ENCODE measurements at places on chromosomes 4 and X. TPM values are rescaled to one million over a fixed set of nuclear protein-coding genes. Genes with fewer than 3 reads are reported as not detected.

Gene PDGFC
- total RNA-seq: 8.3 TPM

Gene DKK2
- total RNA-seq: 0.56 TPM

Gene TNMD
- 0.48 TPM for total RNA-seq

Gene BMX
- total RNA-seq: 1.8 TPM

Gene PAGE5
- total RNA-seq: not detected

Gene GYG2
- 12.8 TPM for total RNA-seq

Gene SLC6A14
- 0.82 TPM for total RNA-seq

Gene MAB21L2
- total RNA-seq: 2.0 TPM

Gene CHRNA9
- not detected for total RNA-seq

DNA sequence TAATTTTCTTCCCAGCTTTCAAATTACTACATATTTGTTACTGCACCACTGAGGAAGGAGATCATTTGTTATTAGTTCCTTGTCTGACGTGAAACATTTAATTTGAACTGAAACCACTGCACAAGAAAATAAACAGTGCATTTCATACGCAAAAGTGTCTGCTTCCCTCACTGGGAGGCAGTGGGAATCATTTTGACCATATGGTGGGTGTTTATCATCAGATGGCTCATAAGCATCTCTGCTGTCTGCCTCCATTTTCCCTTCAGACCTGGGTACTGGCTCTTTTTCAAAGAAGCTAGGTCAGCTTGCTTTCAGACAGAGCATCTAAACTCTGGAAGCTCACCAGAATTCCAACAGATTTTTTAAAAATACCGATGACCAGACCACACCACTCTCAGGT lies 135.2 kb downstream of the PCDH19 start:
- no peaks in the 10 kb centered on the region for H3K27me3 ChIP-seq
- H3K36me3 ChIP-seq: no peaks in the 10 kb centered on the region
- no peak overlapping the region for H3K27ac ChIP-seq
- DNase-seq: no peak
- H3K4me3 ChIP-seq: no peak overlapping the region
- no peaks in the 10 kb centered on the region for H3K4me1 ChIP-seq

GRCh38 chrX:124328765-124329164 lies 3.7 kb upstream of the TEX13D start:
- H3K4me3 ChIP-seq: no peak overlapping the region
- no peaks in the 10 kb centered on the region for H3K4me1 ChIP-seq
- H3K27me3 ChIP-seq: no peaks in the 10 kb centered on the region
- DNase-seq: no peak
- H3K36me3 ChIP-seq: no peaks in the 10 kb centered on the region

- no peaks in the 10 kb centered on the region for H3K36me3 ChIP-seq
- no peak overlapping the region for H3K27ac ChIP-seq
- H3K4me3 ChIP-seq: no peak overlapping the region
- H3K27me3 ChIP-seq: no peaks in the 10 kb centered on the region
Observed at GRCh38 chr4:56424697-56425514, 10.5 kb downstream of the PPAT start.

DNA sequence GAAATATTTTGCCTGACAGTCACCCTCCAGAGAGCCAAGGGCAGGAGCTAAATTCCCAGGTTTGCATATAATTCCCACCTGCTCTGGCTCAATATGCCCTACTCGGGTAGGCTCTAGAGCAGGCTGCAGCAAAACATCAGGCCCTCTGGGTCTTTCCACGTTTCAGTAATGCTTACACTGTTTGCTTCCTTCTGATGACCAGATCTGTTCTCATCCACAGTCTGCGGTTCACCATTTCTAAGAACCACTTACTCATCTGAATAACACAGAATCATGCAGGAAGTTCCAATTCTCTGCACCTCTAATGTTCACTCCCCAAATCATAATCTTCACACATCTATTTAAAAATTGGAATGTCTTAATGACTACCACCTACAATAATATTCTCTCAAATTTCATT lies 141.4 kb downstream of the PPP3CA start:
- DNase-seq: no peak
- H3K4me1 ChIP-seq: no peaks in the 10 kb centered on the region
- H3K27ac ChIP-seq: no peak overlapping the region
- H3K36me3 ChIP-seq: no peaks in the 10 kb centered on the region
- no peaks in the 10 kb centered on the region for H3K27me3 ChIP-seq

GRCh38 chr4:21476757-21477156 lies 471.8 kb downstream of the KCNIP4 start:
- no peaks in the 10 kb centered on the region for H3K27me3 ChIP-seq
- no peaks in the 10 kb centered on the region for H3K36me3 ChIP-seq
- DNase-seq: no peak
- no peak overlapping the region for H3K27ac ChIP-seq

GRCh38 chr4:15749001-15749400 lies 29.1 kb upstream of the CD38 start:
- H3K27ac ChIP-seq: no peak overlapping the region
- no peak for DNase-seq
- no peak overlapping the region for H3K4me3 ChIP-seq
- no peaks in the 10 kb centered on the region for H3K27me3 ChIP-seq
- no peaks in the 10 kb centered on the region for H3K36me3 ChIP-seq
- H3K4me1 ChIP-seq: no peaks in the 10 kb centered on the region

DNA sequence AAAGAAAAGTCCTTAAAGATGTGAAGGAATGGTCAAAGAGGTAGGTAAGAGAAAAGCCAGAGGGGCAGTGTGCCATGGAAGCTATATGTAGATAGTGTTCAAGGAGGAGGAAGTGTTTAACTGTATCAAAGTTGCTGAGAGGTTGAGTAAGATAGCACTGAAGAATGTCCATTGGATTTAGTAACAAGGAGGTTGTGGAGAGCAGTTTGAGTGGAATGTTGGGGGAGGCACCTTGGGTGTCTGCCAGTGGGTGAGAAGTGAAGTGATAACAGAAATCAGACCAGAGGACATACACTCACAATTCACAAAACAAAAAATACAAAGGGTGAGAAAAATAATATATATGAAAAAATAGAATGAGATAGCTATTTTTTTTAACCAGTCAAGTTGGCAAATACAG lies 121.3 kb upstream of the AMOT start:
- H3K27ac ChIP-seq: no peak overlapping the region
- no peak for DNase-seq

DNA sequence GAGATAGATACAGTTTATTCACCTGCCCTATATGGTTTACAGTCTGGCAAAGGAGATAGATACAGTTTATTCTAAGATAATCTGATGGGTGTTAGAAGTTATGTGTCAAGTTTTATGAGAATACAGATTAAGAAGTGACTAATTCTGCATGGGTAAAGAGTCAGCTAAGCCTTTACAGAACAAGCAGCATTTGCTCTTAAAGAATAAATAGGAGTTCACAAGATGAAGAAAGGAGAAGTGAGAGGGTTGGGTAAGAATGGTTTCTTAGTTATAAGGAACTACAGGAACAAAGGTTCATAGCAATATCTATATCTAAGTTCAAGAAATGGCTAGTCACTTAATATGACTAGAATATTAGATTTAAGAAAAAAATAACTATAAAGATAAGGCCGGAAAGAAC lies 47.6 kb downstream of the THOC2 start:
- no peaks in the 10 kb centered on the region for H3K27me3 ChIP-seq
- no peak for DNase-seq
- H3K4me1 ChIP-seq: no peaks in the 10 kb centered on the region
- no peaks in the 10 kb centered on the region for H3K36me3 ChIP-seq

DNA sequence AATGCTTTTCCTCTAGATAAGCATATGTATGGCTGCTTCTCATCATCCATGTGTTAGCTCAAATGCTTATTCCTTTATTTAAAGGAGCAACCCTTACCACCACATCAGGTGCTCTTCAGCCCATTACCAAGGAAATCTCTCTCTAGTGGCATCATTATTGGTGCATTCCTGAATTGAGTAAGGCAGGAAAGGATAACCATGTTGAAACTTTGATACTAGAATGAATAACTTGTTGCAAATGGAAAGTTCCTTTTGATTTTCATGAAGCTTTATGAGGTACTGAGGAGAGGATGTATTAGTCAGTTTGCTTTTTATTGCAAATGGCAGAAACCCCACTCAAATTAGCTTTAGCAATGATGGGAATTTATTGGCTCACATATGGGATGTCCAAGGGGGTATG lies 212.3 kb upstream of the FGF13 start:
- no peaks in the 10 kb centered on the region for H3K4me1 ChIP-seq
- no peak overlapping the region for H3K27ac ChIP-seq
- no peak overlapping the region for H3K4me3 ChIP-seq
- no peaks in the 10 kb centered on the region for H3K36me3 ChIP-seq
- no peaks in the 10 kb centered on the region for H3K27me3 ChIP-seq

GRCh38 chr4:118842055-118842454 lies 6.1 kb upstream of the SEC24D start:
- H3K4me3 ChIP-seq: no peak overlapping the region
- no peaks in the 10 kb centered on the region for H3K4me1 ChIP-seq
- no peak for DNase-seq
- H3K36me3 ChIP-seq: no peaks in the 10 kb centered on the region

GRCh38 chr4:143021384-143021783 lies 163.3 kb upstream of the USP38 start:
- no peak for DNase-seq
- H3K27ac ChIP-seq: no peak overlapping the region
- no peaks in the 10 kb centered on the region for H3K27me3 ChIP-seq

GRCh38 chr4:128452415-128452814 lies 164.8 kb upstream of the PGRMC2 start:
- H3K27me3 ChIP-seq: no peaks in the 10 kb centered on the region
- DNase-seq: no peak

DNA sequence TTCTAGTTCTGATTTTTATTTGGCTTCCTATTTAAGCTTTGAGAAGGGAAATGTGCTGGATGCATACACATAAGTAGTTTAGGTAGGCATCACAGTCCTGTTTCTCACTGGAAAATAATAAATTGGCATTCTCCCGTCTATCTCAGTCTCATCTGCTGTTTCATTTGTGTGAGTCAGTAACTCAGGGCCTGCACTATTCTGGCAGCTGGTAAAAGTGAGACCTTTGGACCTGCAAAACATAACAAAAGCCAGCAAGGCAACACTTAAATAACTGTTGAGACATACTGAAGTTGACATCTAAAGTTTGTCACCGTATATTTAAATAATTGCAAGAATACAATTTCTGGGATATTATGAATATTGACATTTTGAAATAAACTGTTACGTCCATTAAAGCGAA lies 8.6 kb upstream of the UBQLN2 start:
- H3K4me3 ChIP-seq: no peak overlapping the region
- no peaks in the 10 kb centered on the region for H3K27me3 ChIP-seq
- DNase-seq: no peak
- H3K36me3 ChIP-seq: no peaks in the 10 kb centered on the region
- no peaks in the 10 kb centered on the region for H3K4me1 ChIP-seq

DNA sequence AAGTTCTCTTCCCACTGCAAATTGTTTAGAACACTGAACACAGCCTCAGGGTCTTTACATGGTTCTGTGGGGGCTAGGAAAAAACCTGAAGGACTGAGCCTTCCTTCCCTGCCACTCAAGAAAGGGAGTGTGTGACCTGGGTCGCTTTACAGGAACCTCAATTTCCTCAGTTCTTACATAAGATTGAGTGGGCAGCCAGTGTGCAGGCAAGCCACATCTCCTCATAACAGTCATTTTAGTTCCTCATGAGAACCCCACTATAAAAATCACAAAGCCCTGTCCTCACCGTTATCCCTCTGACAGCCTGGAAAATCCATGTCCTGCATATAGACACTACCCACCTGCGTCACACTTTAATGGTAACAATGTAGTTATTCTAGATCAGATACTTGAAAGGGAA lies 2.1 kb upstream of the ETDC start:
- H3K4me1 ChIP-seq: no peaks in the 10 kb centered on the region
- H3K36me3 ChIP-seq: no peaks in the 10 kb centered on the region

- H3K27me3 ChIP-seq: no peaks in the 10 kb centered on the region
- no peaks in the 10 kb centered on the region for H3K4me1 ChIP-seq
- no peak overlapping the region for H3K27ac ChIP-seq
- H3K36me3 ChIP-seq: no peaks in the 10 kb centered on the region
Observed at GRCh38 chr4:186347743-186348142, 81.8 kb downstream of the F11 start.

DNA sequence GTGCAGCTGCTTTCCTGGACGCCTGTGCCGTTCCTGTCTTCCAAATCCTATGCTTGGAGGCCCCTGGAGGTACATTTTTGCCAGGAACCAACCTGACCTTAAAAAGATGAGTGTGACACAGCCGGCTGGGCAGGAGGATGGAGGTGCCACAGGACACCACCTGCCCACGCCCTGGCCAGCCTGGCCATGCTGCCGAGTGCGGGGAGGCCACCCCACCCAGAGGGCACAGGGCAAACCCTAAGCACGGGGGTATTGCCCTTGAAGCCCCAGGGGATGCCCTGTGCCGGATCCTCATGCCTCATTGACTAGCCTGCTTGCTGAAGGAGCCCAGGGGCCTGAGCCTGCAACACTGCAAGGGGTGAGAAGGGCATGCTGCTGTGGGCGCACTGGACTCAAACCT lies 20.1 kb downstream of the FGFR3 start:
- H3K36me3 ChIP-seq: peaks cover 5% of the 10 kb centered on the region
- H3K27me3 ChIP-seq: no peaks in the 10 kb centered on the region
- H3K27ac ChIP-seq: no peak overlapping the region
- no peaks in the 10 kb centered on the region for H3K4me1 ChIP-seq

Data from colonic mucosa (tissue), 4 donors.